ENCODE measurements at places on chromosomes 13 and 19. TPM values are rescaled to one million over a fixed set of nuclear protein-coding genes. Genes with fewer than 3 reads are reported as not detected.

Gene TEKTIP1
- 3.2 TPM for total RNA-seq

Gene POLR1D
- 121 TPM for total RNA-seq

DNA sequence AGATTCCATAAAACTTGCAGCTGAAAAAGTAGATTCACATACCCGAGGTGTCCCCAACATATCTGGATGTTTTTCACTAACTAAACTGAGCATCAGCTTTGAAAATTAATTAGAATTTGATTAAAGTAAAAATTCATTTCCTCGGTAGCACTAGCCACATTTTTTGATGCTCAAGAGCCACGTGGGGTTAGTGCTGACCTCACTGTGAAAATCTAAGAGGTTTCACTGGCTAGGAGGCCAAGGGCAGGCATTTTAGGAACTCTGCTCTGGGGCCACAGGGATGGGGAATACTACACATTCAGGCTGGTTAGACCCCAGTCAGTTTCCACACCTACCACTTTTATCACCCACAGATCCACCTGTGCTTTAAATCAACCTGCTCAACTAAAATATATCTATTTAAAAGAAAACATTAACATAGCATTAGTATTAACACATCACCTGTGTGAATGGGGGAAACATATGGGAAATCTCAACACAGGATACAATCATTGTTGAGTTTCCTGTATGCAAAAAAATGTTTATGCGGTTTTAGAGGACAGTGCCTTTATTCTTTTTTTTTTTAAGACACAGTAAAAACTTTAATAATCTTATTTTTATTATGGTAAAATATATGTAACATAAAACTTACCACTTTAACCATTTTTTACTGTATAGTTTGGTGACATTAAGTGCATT is 45.5 kb downstream of the BRD4 start:
- no peaks in the 10 kb centered on the region for H3K36me3 ChIP-seq
- peak overlapping the region; percentile 18 for H3K27ac ChIP-seq
- no peaks in the 10 kb centered on the region for H3K27me3 ChIP-seq

DNA sequence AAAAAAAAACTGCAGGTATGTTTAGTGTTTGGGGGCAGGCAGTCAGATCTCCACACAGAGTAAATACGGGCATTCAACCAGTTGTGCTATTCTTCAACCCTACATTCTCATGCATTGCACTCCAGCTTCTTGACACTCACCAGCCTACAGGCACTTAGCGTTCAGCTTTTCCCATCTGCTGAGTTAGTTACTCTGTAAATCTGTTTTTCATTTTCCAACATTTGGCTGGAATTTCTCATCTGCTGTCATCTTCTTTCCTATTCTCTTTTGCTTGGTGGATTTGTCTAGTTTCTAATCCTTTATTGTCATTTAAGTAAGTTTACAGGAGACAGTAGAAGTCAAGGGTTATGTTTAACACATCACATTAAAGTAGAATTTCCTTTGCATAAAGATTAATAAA is 1318.9 kb downstream of the OLFM4 start:
- H3K27me3 ChIP-seq: no peaks in the 10 kb centered on the region
- no peaks in the 10 kb centered on the region for H3K4me1 ChIP-seq
- no peak overlapping the region for H3K4me3 ChIP-seq
- H3K36me3 ChIP-seq: no peaks in the 10 kb centered on the region
- DNase-seq: no peak

- H3K36me3 ChIP-seq: no peaks in the 10 kb centered on the region
- no peaks in the 10 kb centered on the region for H3K27me3 ChIP-seq
- DNase-seq: no peak
These were observed 59.7 kb downstream of the SPATA13 start for GRCh38 chr13:24220086-24220703.

- H3K27ac ChIP-seq: no peak overlapping the region
- no peak for DNase-seq
- peaks cover 34% of the 10 kb centered on the region for H3K27me3 ChIP-seq
- H3K4me3 ChIP-seq: no peak overlapping the region
These were observed 19.9 kb downstream of the CCNE1 start for GRCh38 chr19:29831686-29832085.

GRCh38 chr13:79258489-79258888 is 147.6 kb downstream of the RBM26 start:
- H3K4me3 ChIP-seq: no peak overlapping the region
- no peaks in the 10 kb centered on the region for H3K4me1 ChIP-seq
- H3K27ac ChIP-seq: no peak overlapping the region
- DNase-seq: no peak

DNA sequence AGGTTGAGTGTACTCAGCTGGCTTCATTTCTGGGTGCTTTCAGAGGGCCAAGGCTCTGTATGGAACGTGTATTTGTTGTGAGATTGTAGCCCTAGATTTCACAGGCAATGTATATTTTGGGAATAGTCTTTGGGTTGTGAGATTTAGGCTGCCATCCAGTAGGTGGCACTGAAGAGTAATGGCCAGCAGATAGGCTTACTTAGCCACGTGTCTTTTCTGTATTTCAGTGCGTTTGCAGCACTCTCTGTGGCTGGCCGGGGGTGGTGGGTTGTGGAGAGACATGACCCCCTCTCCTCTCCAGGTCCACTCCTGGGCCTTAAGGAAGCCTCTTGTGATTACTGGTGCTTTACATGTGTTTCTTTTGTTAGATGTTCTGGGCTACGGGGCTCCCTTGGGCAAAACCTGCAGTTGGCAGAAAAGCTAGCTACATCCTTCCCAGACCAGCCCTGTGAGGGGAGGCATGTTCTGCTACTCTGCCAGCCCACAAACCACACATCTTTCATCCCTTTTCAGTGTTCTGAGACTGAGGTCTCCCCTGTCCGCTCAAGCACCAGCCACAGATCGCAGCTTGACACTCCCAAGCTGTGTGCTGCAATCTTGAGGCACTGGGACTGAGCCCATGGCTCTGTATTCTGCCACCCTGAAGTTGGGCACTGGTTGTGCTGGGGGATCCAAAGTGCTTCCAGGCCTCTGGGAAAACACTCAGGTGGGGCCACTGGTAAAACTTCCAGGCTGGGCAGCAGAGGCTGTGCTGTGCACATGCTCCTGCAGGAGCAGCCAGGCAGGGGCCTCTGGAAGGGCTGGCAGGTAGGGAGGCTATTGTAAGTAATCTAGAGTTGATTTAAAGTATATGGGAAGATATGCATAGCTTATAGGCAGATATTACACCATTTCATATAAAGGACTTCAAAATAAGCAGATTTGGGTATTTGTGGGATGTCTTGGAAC is 1096.8 kb upstream of the PCDH20 start:
- H3K4me3 ChIP-seq: no peak overlapping the region
- no peak overlapping the region for H3K27ac ChIP-seq
- H3K4me1 ChIP-seq: no peaks in the 10 kb centered on the region
- no peak for DNase-seq
- no peaks in the 10 kb centered on the region for H3K27me3 ChIP-seq

DNA sequence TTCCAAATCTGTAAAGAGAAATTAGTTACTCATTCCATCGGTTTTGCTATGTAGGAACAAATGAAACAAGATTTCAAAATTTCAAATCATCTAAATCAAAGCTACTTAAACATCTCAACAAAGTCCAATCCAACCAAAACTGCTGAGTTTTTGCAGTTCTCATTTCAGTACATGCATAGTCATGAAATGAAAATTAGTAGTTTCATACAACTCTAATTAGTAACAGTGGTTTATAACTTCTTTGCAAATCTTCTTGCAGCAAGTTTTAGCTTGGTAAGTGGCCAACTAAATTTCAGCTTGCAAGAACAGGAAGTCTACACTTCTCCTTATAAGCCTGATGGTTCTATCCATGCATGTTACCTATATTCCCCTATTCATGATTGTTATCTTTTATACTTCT is 75.6 kb downstream of the SPRY2 start:
- H3K4me1 ChIP-seq: no peaks in the 10 kb centered on the region
- no peaks in the 10 kb centered on the region for H3K36me3 ChIP-seq
- no peak overlapping the region for H3K27ac ChIP-seq
- no peak overlapping the region for H3K4me3 ChIP-seq
- H3K27me3 ChIP-seq: no peaks in the 10 kb centered on the region
- no peak for DNase-seq

DNA sequence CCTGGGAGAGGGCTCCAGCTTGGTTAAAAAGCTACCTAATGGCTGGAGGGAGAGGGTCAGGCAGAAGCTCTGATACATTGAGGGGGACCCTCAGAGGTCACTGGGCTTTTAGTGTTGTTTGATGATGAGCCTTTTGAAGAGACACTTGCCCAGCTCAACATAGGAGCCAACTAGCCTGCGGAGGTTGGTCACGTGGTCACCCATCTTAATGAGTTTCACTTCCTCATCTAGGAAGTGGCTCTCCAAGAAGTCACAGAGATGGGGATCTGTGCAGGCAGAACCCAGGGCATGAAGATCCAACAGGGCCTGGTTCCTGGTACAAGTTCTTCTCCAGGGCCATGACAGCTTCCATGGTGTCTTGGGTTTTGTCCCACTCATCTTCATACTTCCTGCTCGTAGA is 33.4 kb downstream of the IPO5 start:
- no peak overlapping the region for H3K27ac ChIP-seq
- no peaks in the 10 kb centered on the region for H3K4me1 ChIP-seq
- no peak overlapping the region for H3K4me3 ChIP-seq
- no peaks in the 10 kb centered on the region for H3K27me3 ChIP-seq
- no peak for DNase-seq
- H3K36me3 ChIP-seq: peaks cover 9% of the 10 kb centered on the region

GRCh38 chr19:52200044-52200443 is 10.2 kb downstream of the PPP2R1A start:
- H3K36me3 ChIP-seq: peaks cover 81% of the 10 kb centered on the region
- H3K27me3 ChIP-seq: no peaks in the 10 kb centered on the region
- no peaks in the 10 kb centered on the region for H3K4me1 ChIP-seq
- DNase-seq: no peak
- no peak overlapping the region for H3K4me3 ChIP-seq

- H3K27me3 ChIP-seq: no peaks in the 10 kb centered on the region
- H3K27ac ChIP-seq: no peak overlapping the region
- no peaks in the 10 kb centered on the region for H3K36me3 ChIP-seq
- H3K4me1 ChIP-seq: no peaks in the 10 kb centered on the region
These were observed 1170.4 kb downstream of the EFNB2 start for GRCh38 chr13:105365021-105365550.

DNA sequence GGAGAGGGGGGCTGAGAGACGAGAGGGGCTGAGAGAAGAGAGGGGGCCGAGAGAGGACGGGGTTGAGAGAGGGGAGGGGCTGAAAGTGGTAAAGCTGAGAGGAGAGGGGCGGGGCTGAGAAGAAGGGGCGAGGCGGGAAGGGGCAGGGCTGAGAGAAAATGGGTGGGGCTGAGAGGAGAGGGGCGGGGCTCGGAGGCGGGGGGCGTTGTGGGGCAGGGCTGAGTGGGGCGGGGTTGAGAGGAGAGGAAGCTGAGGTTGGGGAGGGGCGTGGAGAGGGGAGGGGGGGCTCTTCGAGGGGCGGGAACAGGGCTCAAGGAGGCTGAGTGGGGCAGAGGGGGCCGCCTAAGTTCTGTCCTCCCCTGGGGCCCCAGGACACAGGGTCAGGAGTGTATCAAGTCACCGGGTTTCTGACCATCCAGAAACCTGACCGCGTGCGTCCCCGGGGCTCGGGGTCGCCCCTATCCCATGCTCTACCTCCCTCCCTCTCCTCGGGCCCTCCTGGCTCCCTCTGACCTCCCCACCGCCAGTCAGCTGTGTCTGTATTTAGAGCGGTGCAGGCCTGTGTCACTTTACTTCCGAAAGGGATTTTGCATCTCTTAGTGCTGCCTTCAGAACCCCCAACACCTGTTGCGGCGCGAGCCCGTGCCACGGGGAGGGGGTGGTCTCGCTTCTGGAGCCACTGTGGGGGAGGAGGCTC is 38.6 kb upstream of the SEMA6B start:
- no peaks in the 10 kb centered on the region for H3K36me3 ChIP-seq
- no peak overlapping the region for H3K27ac ChIP-seq
- no peak overlapping the region for H3K4me3 ChIP-seq
- peaks cover 20% of the 10 kb centered on the region for H3K27me3 ChIP-seq
- no peaks in the 10 kb centered on the region for H3K4me1 ChIP-seq
- DNase-seq: no peak

GRCh38 chr13:79874396-79875360 is 393.7 kb downstream of the NDFIP2 start:
- no peaks in the 10 kb centered on the region for H3K4me1 ChIP-seq
- no peak for DNase-seq
- no peak overlapping the region for H3K4me3 ChIP-seq
- no peaks in the 10 kb centered on the region for H3K36me3 ChIP-seq
- H3K27ac ChIP-seq: no peak overlapping the region

DNA sequence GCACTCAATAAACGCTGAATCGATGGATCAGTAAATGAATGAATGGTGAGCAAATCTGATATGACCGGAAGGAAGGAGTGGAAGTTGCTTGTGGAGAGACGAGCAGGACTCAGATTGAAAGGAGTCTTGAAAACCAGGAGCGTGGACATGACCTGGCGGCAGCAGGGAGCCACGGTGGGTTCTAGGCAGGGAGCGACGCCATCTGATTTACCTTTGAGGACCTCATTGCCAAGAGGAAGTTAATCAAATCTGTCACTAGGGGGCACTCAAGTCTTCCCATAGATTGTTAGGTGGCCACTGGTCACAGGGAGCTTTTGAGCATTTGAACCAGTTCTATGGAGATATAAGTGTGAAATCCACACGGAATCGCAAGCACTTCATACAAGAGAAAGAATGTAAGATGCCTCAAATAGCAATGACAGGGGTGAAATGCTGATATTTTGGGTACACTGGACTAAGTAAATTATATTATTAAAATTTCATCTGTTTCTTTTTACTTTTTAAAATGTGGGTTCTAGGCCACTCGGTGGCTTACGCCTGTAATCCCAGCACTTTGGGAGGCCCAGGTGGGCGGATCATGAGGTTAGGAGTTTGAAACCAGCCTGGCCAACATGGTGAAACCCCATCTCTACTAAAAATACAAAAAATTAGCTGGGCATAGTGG is 9.2 kb upstream of the FBN3 start:
- H3K4me1 ChIP-seq: peaks cover 3% of the 10 kb centered on the region
- no peak overlapping the region for H3K27ac ChIP-seq
- H3K4me3 ChIP-seq: no peak overlapping the region
- H3K27me3 ChIP-seq: no peaks in the 10 kb centered on the region

DNA sequence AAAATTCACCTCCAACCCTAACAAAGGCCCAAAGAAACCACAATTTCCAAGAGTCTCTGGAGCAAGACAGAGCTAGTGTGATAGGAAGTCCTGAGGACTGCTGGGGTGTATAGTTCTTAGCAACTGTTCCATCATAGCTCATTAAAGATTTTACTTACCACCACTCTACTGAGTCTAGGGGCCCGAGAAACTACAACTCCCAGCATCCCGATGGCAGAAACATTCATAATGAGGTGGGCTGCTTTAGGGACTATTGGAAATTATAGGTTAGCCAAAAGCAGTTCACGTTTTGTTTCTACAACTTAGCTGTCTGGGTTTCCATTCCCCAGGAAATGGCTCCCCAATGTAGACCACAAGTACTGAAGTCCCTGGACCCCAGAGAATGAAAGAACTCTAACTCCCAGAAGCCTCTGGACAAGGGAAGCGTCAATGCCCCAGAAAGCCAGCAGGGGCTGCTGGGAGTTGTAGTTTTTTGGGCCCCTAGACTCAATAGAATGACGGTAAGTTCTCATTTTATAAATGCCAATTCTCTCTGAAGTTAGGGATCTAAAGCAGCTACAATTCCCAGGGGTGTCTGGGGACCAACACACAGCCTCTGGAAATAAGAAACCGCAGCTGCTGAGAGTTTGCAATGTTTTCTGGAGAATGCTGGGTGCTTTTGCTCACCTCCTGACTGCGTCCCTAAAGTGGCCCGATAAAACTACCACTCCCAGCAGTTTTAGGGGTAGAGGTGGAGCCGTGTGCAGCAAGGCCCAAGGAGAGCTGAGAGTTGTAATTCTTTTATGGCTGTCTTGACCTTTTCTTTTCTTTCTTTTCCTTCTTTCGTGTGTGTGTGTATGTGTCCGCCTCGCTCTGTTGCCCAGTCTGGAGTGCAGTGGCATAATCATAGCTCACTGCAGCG is 11.1 kb downstream of the FTL start:
- no peak for DNase-seq
- no peak overlapping the region for H3K27ac ChIP-seq
- H3K36me3 ChIP-seq: no peaks in the 10 kb centered on the region
- no peaks in the 10 kb centered on the region for H3K27me3 ChIP-seq
